Activated CD8-positive, alpha-beta T cell treated with anti-CD3 and anti-CD28 coated beads for 36 hours (primary cell): ENCODE measurements at places on chromosomes 1 and 21. TPM values are rescaled to one million over a fixed set of nuclear protein-coding genes. Genes with fewer than 3 reads are reported as not detected.

DNA sequence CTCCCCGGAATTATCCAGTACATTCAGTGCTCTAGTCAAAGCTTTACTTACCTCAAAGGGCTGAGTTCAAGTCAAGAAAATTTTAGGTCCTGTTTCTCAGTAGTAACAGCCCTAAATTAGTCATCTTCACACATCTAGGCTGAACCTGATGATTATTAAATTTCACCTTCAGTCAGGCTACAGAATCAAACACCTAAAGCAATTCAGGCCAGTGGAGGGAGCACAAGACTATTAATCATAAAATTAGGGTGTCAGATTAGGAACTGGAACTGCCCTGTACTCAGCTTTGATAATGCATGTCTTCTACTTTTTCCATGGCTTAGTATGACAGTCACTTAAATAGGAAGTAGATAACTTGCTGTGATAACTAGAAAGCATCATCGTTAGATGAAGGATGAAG is 28.4 kb upstream of the BCAS2 start:
- H3K4me3 ChIP-seq = no peak overlapping the region
- no peaks in the 10 kb centered on the region for H3K27me3 ChIP-seq
- H3K36me3 ChIP-seq = peaks cover under 1% of the 10 kb centered on the region
- DNase-seq = no peak
- no peaks in the 10 kb centered on the region for H3K4me1 ChIP-seq

DNA sequence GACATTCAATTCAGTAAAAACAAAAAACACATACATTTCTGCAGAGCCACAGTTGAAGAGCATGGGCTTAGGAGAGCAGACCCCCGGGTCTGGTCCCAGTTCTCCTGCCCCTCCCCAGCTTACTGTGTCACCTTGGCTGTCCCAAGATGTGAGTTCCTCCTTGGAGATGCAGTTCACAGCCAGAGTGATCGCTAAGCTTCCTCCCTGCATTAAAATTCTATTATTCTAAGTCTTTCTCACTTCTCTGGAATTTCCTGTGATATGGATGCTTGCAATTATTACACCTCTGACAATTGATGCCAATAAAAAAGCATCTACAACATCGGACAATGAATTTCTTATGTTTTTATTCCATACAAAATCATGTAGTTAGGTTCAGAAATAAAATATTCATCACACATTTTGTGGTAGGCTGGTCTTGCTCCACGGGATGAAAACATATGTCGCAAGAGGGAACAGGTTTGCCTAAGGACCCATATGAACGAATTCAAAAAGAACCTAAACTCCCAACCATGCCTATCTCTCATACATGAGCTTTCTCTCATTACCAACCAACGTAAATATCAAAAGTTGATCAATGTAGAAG is 328.5 kb upstream of the RUNX1 start:
- no peaks in the 10 kb centered on the region for H3K27me3 ChIP-seq
- DNase-seq = no peak
- H3K36me3 ChIP-seq = no peaks in the 10 kb centered on the region
- H3K4me1 ChIP-seq = no peaks in the 10 kb centered on the region
- no peak overlapping the region for H3K27ac ChIP-seq

DNA sequence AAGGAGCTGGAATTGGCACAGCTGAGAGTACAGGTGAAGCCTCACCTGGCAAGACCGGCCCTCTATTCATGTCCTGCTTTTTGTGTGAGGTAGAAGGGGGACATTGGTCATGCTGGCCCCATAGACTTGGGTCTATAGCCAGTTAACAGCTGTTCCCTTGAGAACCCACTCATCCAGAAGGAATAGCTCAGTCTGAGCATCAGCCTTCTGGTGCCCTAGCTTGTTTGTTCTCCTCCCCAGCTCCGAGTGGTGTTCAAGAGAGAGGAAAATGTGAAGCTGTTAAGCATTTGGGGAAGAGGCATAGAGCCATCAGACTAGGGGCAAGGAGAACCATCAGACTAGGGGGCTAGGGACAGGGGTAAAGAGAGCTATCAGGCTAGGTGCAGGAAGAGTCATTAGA is 290.9 kb downstream of the SIPA1L2 start:
- peaks cover 13% of the 10 kb centered on the region for H3K4me1 ChIP-seq
- no peak for DNase-seq
- no peak overlapping the region for H3K4me3 ChIP-seq
- H3K36me3 ChIP-seq = no peaks in the 10 kb centered on the region
- peaks cover 21% of the 10 kb centered on the region for H3K27me3 ChIP-seq

- H3K4me1 ChIP-seq = no peaks in the 10 kb centered on the region
- peaks cover 9% of the 10 kb centered on the region for H3K27me3 ChIP-seq
- no peak overlapping the region for H3K4me3 ChIP-seq
- no peaks in the 10 kb centered on the region for H3K36me3 ChIP-seq
- H3K27ac ChIP-seq = no peak overlapping the region
Observed at GRCh38 chr1:36839485-36839884, 194.8 kb downstream of the GRIK3 start.

PTPN22 gene
- total RNA-seq = 56.0 TPM

GRCh38 chr1:228747301-228747935 is 12.1 kb downstream of the RHOU start:
- no peak for DNase-seq
- H3K27ac ChIP-seq = no peak overlapping the region
- H3K4me3 ChIP-seq = no peak overlapping the region
- no peaks in the 10 kb centered on the region for H3K27me3 ChIP-seq

FAM151A gene
- total RNA-seq = not detected
